Activated CD8-positive, alpha-beta memory T cell treated with anti-CD3 and anti-CD28 coated beads, Interleukin-2, amount 10 ng/mL, durations not matched to agents 7 days and 5 days (primary cell): ENCODE measurements at places on chromosomes 2 and 18. TPM values are rescaled to one million over a fixed set of nuclear protein-coding genes. Genes with fewer than 3 reads are reported as not detected.

CGREF1 gene
- total RNA-seq, result 2.5 TPM

SAG gene
- 0.23 TPM for total RNA-seq

ACMSD gene
- not detected for total RNA-seq

IL1F10 gene
- total RNA-seq, result not detected

POTEJ gene
- total RNA-seq, result not detected

GAL3ST2 gene
- total RNA-seq, result 0.20 TPM

GAD1 gene
- total RNA-seq, result 3.7 TPM

NTSR2 gene
- not detected for total RNA-seq

SRD5A2 gene
- total RNA-seq, result not detected

PLB1 gene
- total RNA-seq, result 1.2 TPM
